ENCODE measurements at places on chromosomes 13 and 19. TPM values are rescaled to one million over a fixed set of nuclear protein-coding genes. Genes with fewer than 3 reads are reported as not detected.

The IGFL3 gene
- not detected for total RNA-seq

The ZNF221 gene
- total RNA-seq: 2.1 TPM

The MAST1 gene
- total RNA-seq: 0.40 TPM

The KCNC3 gene
- total RNA-seq: 1.5 TPM

The ZIK1 gene
- 10.6 TPM for total RNA-seq

The CEACAM6 gene
- total RNA-seq: 0.53 TPM

The PRSS57 gene
- total RNA-seq: not detected

The ZNF628 gene
- total RNA-seq: 18.7 TPM

Measured in T-cell (primary cell).